ENCODE measurements at places on chromosomes 2 and 18.

DNA sequence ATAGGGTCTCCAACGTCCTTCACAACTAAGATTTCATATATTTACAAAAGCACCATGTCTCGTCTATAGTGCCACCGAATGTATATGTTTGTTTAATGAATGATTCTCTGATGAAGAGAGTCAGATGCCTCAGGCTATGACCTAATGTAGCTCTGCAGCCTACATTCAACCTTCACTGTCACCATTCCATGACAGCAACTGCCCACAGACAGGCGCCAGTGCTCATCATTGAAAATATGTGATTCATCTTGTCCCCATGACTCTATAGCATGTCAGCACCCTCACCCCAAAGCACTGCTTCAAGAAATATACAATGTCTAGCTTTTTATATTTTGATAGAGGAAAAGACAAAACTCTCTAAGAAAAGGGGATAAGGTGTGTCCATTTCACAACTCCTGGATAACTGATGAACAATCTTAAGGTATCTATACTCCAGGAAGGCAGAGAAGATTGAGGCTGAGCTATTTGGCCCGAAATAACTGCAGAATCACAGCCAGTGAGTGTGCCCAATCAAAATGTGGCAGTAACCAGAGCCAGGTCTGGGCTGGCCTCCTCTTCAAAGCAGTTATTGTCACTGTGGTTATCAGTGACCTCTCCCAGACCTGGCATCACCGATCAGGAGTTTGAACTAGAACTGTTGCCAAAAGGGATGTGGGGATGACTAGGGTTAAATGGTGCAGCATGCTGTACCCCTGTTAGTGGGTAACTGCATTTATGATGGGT lies 246.6 kb downstream of the SETBP1 start:
- DNase-seq, result no peak

GRCh38 chr2:32683520-32684086 lies 55.8 kb downstream of the TTC27 start:
- no peak for DNase-seq

GRCh38 chr2:25257931-25258846 lies 83.5 kb downstream of the DNMT3A start:
- DNase-seq, result no peak

- DNase-seq, result no peak
Observed at GRCh38 chr2:39164089-39164488, 43.2 kb upstream of the SOS1 start.

DNA sequence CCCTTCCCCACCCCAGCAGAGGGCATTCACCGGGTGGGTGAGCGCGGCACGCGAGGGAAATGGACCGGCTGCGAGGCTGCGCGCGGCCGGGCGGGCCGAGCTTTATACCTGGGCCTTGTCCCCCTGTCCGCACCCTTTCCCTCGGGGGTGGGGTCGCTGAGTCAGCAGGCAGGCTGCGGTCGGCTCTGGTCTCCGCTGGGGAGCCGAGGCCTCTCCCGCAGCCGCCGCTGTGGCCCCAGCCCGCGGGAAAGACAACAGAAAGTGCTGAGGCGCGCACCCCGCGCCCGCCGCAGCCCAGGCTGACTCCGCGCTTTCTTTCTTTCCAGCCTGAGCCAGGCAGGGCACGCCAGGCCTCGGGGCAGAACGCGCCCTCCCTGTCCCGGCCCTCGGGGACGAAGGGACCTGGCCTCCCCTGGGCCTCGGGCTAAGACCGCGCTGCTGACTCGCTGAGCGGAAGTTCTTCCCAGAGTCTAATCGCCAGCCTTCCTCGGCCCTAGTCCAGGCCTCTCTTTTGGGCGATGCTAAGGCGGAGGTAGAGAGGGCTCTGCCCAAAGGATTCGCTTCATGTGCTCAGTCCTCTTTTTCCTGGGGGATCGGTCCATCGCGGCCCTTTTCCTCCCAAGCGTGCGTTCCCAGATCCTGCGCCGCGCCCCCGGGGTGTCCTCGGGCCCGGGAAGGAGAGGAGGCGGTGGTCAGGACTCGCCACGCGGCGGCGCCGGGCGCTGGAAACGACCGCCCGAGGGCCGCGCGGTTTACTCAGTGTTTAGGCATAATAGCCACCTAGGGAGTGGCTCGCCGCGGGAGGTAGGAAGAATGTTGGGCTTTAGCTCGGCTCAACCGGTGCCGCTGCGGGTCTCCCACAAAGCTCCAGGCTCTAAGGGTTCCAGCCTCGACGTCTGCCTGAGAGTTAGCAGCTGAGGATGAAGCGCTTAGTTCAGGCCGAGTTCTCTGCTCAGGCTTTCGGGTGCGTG lies at the start of gene CRYBA2:
Gene CRYBA2 (minus strand): TSS at position 78 of the 971 bp plus-strand sequence. CDS start 246 bp downstream, outside the sequence.
- peak; percentile 60 for DNase-seq

GRCh38 chr2:97695744-97696143 lies 17.6 kb upstream of the ZAP70 start:
- DNase-seq, result no peak

- DNase-seq, result no peak
Observed at GRCh38 chr18:42264497-42264896, 309.5 kb downstream of the PIK3C3 start.

GRCh38 chr2:68698567-68699377 lies 35.8 kb upstream of the ARHGAP25 start:
- no peak for DNase-seq

- no peak for DNase-seq
Observed at GRCh38 chr2:109647636-109648035, 33.5 kb downstream of the SOWAHC start.

DNA sequence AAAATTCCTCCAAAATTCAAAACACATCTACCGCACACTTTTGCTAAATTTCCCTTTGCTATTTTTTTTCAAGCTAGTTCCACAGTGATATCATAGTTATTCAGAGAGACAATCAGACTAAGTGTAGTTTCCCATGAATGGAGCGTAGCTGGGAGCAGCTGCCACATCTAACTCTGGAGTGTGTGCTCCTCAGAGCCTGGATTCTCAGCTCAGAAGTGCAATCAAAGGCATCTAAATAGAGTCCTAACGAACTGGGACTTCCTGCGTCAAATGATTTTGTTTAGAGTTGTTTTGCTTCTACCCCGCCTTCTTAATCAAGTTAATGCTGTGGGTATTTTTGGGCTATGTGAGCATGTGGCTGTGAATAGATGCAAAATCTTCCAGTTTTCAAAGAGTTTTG lies 160.3 kb downstream of the TMEM18 start:
- DNase-seq, result no peak

DNA sequence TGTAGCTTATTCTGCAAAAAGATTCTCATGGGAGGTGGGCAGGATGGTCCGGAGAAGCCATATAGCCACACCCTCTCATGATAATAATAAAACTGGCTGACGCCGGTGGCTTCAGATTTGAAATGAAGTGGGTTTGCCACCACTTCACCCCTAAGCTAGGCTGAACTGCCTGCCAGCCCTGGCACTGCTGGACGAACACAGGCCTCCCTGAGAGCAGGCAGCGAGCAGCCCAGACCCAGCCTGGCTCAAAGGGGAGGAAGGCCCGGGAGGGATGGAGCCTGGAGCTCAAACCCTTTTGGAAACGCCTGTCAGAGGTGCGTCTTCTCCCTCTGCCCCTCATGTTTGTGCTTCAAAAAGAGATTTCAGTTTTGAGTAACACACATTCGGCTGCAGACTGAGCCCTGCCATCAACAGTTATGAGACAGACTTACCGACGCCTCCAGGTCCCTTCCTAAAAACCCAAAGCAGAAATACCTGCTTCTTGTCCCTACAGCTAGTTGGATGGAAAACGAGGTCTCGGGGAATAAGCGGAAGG lies 71.1 kb upstream of the HPCAL1 start:
- no peak for DNase-seq

GRCh38 chr18:4394700-4395099 lies 60.4 kb downstream of the DLGAP1 start:
- DNase-seq, result no peak

DNA sequence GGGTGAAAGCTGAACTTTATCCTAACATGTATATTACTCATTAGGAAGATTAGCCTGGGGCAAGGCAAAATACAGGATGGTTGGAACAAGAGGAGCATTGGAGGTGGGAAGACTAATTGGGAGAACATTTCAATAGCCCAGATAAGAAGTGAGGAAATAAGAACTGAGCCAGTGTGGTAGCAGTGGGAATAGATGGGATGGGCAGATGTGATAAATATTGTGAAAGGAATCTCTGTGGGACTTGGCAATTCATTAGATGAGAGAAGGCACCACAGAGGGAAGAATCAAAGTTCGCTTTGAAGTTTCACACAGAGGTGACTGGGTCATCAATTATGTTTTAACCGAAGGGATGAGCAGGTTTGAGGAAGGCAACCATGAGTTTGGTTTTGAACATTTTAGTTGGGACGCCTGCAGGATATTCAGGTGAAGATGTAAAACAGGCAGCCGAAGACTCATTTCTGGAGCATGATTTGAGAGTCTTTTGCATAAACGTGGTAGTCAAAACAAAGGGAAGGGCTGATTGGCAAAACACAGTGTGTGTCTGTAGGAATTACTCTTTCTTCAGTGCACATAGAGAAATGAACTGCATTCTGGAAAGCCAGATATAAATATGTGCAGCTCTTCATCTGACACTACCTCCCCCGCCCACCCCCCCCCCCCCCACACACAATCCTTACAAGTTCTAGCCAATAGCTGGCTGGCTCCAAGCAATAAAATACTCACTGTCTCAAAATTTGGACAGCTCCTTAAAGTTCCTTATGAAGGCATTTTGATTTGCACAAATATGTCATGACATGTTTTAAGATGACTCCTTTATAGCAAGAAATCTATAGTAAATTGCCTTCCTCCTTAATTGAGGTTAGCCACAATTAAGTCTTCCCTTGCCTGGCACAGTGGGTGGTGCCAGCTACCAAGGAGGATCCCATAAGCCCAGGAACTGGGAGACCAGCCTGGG lies 1.9 kb upstream of the SLC1A4 start:
- peak; percentile 15 for DNase-seq

- no peak for DNase-seq
Observed at GRCh38 chr2:31535768-31536167, 45.0 kb downstream of the SRD5A2 start.

DNA sequence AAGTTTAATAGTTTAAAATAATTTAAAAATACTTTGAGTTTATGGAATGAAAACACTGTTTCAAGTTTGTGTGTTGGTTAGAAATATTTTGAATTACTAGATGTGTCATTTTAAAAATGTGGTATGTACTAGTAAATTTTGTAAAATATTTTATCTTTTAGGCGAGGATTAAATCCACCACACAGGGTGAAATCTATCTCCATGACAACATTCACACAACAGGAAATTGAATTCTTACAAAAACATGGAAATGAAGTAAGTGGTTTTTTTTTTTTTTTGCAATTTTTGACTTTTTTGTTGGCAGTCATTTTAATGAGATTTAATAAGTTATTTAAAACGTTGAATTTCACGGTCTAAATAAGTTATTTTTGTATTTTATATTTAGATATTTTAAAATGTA lies 19.4 kb downstream of the AGFG1 start:
- DNase-seq, result no peak

DNA sequence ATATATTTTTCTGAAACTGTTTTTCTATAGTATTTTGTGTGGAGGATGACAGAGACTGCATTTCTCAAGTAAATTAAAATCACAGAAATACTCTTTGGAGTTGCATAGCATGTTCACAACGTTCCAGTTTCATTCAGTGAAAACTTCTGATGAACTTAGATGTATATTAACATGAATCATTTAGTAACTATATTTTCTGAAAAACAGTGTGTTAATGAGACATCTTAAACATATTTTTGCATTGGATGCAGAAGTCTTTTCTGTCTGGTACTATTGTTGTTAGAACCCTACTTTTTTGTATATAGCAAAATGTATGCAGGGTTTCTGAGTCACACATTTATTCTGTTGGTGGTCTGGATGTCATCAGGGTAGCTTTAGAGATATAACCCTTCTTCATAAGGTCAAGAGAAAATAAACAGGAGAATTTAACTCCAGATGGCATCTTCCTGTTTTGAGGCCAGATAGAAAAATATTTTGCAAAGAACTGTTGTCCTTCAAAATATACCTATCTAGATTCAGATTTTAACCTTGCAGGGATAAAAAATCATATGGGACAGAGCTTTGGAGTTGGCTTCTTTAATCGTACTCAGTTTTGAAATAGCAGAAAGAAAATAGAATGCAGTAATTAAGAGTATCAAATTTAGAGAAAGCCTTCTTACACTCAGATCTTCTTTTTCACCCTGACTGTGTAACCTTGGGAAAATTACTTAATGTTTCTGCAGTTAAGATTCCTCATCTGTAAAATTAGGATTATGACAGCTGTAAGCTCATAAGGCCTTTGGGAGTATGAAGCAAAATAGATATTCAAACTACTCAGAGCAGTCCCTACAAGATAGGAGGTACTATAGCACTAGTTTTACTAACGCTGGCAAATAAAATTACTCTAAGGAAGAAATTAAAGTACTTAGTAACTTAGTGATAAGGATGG lies 5.3 kb downstream of the COL3A1 start:
- DNase-seq, result no peak

DNA sequence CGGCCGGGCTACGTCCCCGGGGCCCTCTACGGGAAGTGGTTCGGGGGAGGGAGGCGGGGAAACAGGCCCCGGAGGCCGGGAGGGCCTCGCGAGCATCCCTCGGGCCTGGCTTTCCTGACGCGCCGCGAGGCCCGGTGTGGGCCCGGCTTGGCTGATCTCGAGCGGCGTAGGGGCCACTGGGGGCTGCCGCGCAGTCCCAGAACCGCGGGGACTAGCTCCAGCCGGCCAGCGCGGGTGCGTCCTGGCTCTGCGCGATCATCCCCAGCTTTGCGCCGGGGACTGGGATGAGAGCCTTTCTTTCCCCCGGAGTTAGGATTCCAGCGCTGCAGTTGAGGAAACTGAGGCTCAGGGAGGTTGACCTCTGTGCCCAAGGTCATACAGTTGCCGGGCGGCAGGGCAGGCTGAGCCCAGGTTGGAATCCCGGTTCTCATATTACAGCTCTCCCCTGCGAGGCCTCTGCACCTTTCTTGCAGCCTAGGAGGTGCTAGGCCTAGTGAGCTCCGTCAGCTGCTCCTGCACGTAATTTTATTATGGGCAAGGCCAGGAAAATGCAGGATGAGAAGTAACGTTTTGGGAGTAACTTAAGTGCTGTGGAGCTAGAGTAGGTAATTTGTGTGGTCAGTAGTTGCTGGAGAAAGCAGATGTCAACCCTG lies 501 bp downstream of the LPIN1 start:
- peak; percentile 40 for DNase-seq

DNA sequence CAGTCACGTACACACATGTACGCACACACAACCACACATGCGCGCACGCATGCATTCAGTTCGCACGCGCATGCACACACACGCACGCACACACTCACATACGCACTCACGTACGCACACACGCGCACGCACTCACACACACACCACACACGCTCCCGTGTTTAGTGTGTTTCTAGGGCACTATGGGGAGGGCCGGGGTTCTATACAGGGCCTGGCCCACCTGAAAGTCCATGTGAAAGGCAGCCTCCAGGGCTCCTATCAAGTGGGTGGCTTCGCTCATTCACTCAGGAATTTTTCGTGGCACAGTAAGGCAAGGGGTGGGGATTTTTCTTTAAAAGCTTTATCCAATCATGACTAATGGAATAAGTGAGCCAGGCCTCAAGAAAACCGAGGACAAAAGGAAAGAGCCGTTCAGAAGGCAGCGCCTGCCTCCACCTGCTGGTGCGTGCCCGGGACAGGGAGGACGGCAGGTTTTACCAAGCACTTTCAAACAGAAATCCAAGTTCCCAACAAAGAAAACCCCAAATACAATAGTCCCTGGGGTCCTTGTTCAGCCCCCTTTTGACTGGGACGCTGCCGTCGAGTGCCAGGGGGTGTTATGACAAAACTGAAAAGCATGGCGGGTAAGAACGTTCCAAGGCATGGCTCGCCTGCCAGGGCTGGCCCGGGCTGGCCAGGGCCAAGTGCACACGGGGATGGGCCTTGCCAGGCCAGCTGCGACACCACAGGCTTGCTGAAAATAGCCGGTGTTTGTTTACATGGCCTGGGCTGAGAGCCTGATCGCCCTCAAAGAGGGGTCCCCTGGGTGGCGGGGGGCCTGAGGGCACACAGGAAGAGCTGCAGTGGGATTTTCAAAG lies 110.0 kb downstream of the HDAC4 start:
- DNase-seq, result no peak

Data from RPMI8226 (cell line).